ENCODE measurements at places on chromosomes 11 and 22. TPM values are rescaled to one million over a fixed set of nuclear protein-coding genes. Genes with fewer than 3 reads are reported as not detected.
A peak's percentile ranks its signal among the peaks of the same experiment; 100 is the strongest.

DNA sequence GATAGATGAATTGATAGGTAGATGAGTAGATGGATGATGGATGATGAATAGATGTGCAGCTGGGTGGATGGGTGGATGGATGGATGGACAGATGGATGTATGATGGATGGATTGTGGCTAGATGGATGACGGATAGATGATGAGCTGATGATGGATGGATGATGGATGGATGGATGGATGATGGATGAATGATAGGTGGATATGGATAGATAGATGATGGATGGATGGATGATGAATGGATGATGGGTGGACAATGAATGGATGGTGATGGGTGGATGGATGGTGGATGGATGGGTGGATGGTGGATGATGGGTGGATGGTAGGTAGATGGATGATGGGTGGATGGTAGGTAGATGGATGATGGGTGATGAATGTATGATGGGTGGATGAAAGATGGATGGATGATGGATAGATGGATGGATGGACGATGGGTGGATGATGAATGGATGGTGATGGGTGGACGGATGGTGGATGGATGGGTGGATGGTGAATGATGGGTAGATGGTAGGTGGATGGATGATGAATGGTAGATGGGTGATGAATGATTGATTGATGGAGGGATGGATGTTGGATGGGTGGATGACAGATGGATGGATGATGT lies 1261.7 kb downstream of the BRD1 start:
- H3K27me3 ChIP-seq, result no peaks in the 10 kb centered on the region
- no peak for DNase-seq
- no peak overlapping the region for H3K27ac ChIP-seq
- H3K36me3 ChIP-seq, result no peaks in the 10 kb centered on the region
- no peak overlapping the region for H3K4me3 ChIP-seq
- H3K4me1 ChIP-seq, result no peaks in the 10 kb centered on the region

GRCh38 chr11:44791316-44791925 lies 64.7 kb downstream of the TSPAN18 start:
- DNase-seq, result no peak
- H3K36me3 ChIP-seq, result no peaks in the 10 kb centered on the region
- H3K27ac ChIP-seq, result no peak overlapping the region
- no peak overlapping the region for H3K4me3 ChIP-seq
- H3K4me1 ChIP-seq, result peaks cover 11% of the 10 kb centered on the region

DNA sequence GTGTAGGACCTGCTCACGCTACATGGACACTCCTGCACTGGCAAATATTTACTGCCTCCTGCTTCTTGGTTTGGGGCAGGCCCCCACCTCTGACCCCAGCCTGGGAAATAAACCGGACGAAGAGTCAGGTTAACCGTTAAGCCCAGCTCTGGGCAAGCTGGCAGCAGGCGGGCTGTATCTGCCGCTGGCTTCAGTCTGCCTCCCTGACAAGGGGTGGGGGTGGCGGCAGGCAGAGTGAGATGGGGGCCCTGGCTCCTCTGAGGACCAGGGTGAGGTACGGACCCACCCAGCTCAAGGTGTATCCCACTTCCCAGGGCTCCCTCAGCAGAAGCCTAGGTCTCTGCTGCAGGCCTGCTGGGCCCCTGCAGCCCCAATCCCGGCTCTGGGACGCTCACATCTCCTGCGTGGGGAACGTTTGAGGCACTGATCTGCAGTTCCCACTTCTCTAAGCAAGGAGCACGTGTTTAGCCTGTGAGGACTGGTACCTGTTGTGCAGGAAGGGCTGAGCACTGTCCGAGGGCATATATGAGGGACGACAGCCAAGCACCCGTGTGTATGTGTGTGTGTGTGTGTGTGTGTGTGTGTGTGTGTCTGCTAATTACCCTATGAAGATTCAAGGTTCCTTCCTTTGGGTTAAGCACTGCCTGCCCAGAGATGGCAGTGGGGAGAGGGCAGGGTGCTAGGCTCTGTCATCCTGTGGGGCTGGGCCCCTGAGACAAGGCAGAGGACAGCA lies 1.1 kb upstream of the LRRC75B start:
- H3K4me3 ChIP-seq, result no peak overlapping the region
- H3K27ac ChIP-seq, result peak overlapping the region; percentile 86
- no peaks in the 10 kb centered on the region for H3K36me3 ChIP-seq
- H3K4me1 ChIP-seq, result peaks cover 14% of the 10 kb centered on the region
- H3K27me3 ChIP-seq, result no peaks in the 10 kb centered on the region

DNA sequence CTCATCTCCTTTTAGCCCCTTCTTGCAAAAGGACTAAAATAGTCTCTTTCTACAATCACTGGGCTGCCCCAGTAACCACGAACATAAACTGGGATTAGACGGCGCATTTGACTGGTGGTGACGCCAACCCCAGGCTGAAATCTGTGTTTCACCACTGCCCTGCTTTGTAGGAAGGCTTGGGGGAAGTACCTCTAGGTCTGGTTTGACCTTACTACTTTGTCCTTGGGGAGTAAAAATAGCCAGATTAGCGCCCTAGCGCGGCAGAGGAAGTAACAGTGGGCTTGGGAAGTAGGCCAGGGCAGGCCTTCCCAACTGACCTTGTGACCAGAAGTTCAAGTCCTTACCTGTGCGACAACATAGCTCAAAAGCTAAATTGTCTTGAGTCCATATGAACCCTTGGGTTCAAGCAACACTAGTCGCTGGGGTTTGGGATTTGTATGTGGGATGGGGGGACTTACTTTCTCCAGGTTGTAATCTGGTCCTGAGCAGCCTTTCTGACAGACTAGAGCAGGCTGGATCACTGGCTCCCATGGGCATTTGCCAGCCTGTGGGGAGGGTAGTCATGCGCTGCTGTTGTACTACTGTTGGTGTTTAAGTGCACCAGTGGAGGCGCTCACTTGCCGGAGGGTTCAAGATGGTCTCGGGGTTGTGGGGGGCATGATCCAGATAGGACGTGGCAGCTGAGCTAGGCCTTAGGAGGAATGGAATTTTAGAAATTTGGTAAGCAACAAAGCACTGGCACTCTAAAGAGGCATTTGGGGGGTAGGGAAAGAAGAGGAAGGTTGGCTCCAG lies 953 bp upstream of the PACS1 start:
- peaks cover 3% of the 10 kb centered on the region for H3K36me3 ChIP-seq
- peak overlapping the region; percentile 53 for H3K4me3 ChIP-seq
- DNase-seq, result peak; percentile 52
- no peaks in the 10 kb centered on the region for H3K27me3 ChIP-seq
- H3K27ac ChIP-seq, result peak overlapping the region; percentile 97

GRCh38 chr11:393219-394033 lies 583 bp upstream of the PKP3 start:
- no peaks in the 10 kb centered on the region for H3K27me3 ChIP-seq
- DNase-seq, result peak; percentile 90
- no peak overlapping the region for H3K4me3 ChIP-seq
- H3K27ac ChIP-seq, result peak overlapping the region; percentile 99

DNA sequence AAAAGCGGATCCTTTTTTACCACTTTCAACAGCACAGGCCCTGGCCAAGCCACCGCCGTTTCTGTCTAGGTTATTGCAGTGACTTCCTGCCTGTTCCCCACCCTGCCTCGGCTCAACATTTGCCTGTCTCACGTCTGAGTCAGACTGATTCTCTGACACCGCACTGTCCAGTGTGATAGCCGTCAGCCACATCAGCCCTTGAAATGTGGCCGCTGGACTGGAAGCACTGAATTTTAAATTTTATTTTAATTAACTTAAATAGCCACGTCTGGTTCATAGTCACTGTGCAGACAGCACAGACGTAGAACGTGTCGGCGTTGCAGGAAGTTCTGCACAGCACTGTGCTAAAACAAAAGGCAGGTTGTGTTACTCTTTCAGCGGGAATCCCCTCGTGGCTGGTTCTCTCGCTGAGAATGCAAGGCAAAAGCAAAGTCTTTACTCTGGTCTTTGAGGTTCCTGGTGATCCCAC lies 56.3 kb upstream of the ADSL start:
- DNase-seq, result no peak
- no peaks in the 10 kb centered on the region for H3K27me3 ChIP-seq
- peaks cover 3% of the 10 kb centered on the region for H3K36me3 ChIP-seq
- H3K4me3 ChIP-seq, result no peak overlapping the region
- H3K4me1 ChIP-seq, result no peaks in the 10 kb centered on the region

OR51B2 gene
- not detected for polyA plus RNA-seq

CHKA gene
- 70.0 TPM for polyA plus RNA-seq

HMBS gene
- 34.5 TPM for polyA plus RNA-seq

DTX4 gene
- 13.6 TPM for polyA plus RNA-seq

CRYBB3 gene
- polyA plus RNA-seq, result not detected

Measured in hepatocyte (in vitro differentiated cells).